ENCODE measurements at places on chromosomes 3 and 15.
A peak's percentile ranks its signal among the peaks of the same experiment; 100 is the strongest.

GRCh38 chr3:44337248-44337785 lies 1.2 kb upstream of the TCAIM start:
- DNase-seq: no peak

GRCh38 chr15:70583006-70583405 lies 180.4 kb downstream of the UACA start:
- DNase-seq: no peak

GRCh38 chr3:4950351-4950784 lies 28.9 kb upstream of the BHLHE40 start:
- DNase-seq: no peak

DNA sequence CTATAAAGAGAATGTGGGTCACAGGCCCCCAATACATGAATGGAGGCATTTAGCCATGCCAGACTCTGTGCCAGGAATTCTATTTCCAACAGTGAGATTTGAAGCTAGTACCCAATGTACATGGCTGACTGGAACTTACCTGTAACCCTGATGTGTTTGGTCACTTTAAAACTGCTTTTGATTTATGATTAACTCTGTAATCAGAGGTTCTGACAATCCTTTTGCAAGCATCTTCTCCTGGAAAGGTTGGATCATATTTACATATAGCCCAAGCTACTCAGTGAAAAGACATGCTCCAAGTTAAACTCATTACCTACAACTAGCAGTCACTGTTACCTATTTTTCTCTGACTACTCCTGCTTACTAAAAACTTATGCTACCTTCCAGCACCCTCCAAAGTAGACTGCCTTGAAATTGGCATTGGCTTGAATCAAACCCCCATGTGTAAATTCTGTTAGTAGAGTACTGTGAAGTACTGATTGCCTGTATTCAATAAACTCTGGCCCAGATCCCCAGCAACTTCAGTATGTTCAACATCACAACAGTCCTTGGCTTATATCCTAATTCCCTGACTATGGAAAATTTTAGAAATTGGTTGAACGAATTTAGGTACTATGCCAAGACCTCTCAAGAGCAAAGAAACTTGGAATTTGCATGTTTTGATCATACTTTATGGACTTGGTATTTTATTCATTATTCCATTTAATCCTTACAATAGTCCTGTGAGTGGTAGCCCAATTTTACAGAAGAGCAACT lies 665.6 kb upstream of the NECTIN3 start:
- DNase-seq: no peak

DNA sequence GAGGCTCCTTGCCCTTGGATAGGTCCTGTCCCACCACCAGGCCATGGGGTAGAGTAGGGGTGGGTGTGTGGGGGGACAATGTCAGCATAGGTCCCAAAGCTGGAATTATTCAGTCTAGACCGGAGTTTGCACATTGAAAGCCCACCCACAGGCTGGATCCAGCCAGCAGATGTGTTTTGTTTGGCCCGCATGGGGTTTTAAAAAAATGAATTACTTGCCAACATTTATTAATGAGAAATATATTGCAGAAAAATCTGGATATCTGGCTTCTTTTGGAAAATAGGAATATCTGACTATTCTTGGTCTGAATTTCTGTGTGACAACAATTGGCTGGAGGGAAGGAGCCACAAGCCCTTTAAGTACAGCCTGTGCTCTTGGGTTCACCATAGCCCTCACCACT lies 17.3 kb upstream of the LRIG1 start:
- DNase-seq: no peak

GRCh38 chr3:107524841-107525643 lies 2.3 kb downstream of the BBX start:
- DNase-seq: peak; percentile 43

GRCh38 chr15:76905855-76906254 lies 715 bp upstream of the SCAPER start:
- no peak for DNase-seq

DNA sequence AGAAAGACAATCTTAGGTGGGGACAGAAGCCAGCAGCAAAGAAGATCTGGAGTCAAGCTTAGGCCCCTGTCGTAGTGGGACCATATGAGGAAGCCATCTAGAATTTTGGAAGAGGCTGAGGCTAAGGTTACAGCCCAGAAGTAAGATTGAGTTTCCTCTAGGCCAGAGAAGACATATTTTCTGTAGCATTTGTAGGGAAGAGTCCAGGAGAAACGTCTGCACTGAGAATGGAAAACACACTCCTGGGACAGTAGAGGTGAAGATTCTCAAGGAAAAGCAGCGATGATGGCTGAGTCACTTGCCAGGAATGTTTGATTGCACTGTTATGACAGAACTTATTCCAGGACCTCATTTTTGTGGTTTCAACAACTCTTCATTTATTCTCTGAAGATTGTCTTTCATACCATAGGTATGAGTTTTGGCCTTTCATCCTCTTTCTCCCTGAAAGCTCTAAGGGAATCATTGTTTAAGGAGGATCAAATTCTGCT lies 107.2 kb downstream of the GTPBP8 start:
- DNase-seq: no peak

DNA sequence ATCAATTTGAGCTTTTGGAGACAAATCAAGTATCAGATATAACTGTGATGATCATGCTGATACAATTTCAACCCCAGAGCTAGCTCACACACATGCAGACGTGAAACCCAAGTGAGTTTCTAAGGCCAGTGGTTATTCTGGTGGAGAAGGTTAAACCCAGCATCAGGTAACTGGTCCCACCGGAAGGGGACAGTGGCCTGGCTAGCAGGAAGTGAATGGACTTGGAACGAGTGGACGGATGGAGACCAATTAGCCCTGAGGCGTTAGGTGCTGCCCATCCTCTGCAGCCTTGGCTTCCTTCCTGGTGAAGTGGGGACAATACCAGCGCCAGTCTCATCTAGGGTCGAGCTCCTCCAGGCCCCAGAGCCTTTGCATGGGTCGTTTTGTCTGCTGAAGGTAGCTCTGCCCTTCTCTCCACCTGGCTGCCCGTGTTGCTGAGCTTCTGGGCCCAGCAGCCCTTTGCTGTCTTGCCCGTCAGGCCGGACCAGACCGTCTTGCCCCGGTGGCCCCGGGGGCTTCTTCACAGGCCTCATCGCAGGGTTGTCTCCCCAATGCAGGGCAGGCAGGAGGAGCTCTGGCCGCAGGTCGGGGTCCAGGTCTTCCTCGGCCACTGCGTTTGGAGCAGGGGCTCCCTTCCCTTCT lies 915 bp upstream of the KCTD6 start:
- peak; percentile 8 for DNase-seq

DNA sequence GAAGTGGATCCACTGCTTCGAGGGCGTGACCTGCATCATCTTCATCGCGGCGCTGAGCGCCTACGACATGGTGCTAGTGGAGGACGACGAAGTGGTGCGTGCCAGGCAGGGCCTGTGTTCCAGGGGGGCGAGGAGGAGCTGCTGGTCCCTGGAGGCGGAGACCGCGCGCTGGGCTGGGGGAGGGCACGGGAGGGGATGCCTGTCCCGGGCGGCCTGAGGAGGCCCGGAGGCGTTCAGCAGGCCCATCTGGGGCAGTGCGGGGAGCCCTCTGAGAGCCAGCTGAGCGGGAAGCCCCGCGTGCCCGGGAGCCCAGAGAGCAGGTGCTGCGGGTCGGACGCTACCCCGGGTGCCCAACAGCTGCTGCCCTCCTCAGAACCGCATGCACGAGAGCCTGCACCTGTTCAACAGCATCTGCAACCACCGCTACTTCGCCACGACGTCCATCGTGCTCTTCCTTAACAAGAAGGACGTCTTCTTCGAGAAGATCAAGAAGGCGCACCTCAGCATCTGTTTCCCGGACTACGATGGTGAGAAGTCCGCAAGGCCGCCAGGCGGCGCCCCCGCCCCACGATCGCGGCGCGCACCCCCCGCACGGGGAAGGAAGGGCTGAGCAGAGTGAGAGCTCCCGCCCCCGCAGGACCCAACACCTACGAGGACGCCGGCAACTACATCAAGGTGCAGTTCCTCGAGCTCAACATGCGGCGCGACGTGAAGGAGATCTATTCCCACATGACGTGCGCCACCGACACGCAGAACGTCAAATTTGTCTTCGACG lies 2.9 kb downstream of the GNAT1 start:
- peak; percentile 89 for DNase-seq

GRCh38 chr3:155809181-155809580 lies 3.1 kb upstream of the C3orf33 start:
- no peak for DNase-seq

DNA sequence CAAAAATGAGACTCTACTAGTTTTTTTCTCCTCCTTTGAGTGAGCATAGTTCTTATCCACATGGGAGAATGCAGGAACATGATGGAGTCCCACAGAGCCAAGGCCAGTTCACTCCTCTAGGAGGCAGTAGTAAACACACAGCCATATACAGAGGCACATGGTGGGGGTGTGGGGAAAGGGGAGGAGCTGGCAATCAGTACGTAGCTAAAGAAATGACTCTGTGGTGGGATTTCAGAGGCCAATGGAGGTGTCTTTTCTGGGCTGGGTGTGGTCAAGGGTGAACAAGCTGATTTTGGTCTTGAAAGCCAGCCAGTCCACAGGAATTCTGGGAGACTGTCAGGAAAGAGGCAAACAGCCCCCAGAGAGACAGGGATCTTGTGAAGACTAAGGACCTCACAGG lies 6.6 kb upstream of the RAB11A start:
- peak; percentile 66 for DNase-seq

Data from CD4-positive, alpha-beta T cell treated with Interleukin-6 for 4 hours (primary cell).